ENCODE measurements at places on chromosomes 3 and 15.

GRCh38 chr15:29311696-29312095, 42.1 kb upstream of the NSMCE3 start:
- ATAC-seq = no peak

- ATAC-seq = no peak
These were observed 59.6 kb downstream of the DLG1 start for GRCh38 chr3:197238842-197239241.

DNA sequence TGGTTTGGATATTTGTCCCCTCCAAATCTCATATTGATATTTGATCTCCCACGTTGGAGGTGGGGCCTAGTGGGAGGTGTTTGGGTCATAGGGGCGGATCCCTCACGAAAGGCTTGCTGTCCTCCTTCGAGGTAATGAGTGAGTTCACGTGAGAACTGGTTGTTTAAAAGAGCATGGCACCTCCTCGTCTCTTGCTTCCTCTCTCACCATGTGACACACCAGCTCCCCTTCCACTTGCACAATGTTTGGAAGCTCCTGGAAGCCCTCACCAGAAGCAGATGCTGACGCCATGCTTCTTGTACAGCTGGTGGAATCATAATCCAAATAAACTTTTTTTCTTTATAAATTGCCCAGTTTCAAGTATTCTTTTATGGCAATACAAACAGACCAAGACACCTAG, 38.6 kb downstream of the RFTN1 start:
- no peak for ATAC-seq

GRCh38 chr3:123682302-123682701, 97.4 kb upstream of the HACD2 start:
- ATAC-seq = no peak

DNA sequence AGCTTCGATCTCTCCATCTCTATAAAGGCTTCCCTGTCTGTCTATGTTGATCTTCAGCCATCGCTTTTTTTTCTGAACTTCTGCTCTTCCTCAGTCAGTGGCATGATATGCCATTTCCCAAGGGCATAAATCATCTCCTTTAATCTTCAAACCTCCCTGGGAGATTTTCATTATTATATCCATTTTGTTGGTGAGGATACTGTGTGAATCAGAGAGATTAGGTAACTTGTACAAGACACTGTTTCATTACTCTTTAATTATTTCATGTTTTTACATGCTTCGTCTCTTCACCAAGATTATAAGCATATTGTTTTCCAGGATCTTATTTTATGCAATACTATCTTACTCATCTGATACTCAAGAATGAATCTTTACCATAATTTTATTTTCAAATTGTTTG, 124.8 kb upstream of the ATP11B start:
- ATAC-seq = no peak

GRCh38 chr15:82128401-82129148, 82.8 kb upstream of the MEX3B start:
- ATAC-seq = no peak

- ATAC-seq = no peak
These were observed 45.5 kb upstream of the PRSS50 start for GRCh38 chr3:46763178-46763577.

GRCh38 chr15:78035861-78036476, 41.5 kb downstream of the TBC1D2B start:
- no peak for ATAC-seq

- no peak for ATAC-seq
These were observed 36.2 kb downstream of the FAM174B start for GRCh38 chr15:92619145-92620101.

- no peak for ATAC-seq
These were observed 450.1 kb upstream of the THBS1 start for GRCh38 chr15:39130556-39131379.

- no peak for ATAC-seq
These were observed 82.1 kb upstream of the STAC start for GRCh38 chr3:36298188-36298587.

DNA sequence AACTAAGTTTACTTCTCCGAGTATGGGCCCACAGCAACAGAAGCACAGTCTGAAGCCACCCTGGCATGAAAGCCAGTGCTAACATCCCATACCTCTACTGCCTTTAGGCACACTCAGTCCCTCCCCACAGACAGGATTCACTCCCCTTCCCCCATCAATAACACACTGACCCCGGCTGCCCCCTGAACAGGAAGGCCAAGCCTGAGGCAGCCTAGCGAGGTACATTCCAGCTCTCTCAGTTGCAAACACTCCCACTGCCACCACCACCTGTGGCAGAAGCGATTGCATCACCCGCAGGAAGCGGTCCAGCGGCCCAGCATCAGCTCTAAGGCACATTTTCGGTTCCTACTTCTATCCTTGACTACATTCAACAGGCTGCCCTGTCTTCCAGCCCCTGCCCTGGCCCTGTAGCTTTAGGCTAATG, 7.0 kb upstream of the BMF start:
- ATAC-seq = no peak

All from motor neuron (in vitro differentiated cells).